ENCODE measurements at places on chromosomes 1 and 21.

GRCh38 chr1:185768371-185768770 is 34.2 kb downstream of the HMCN1 start:
- no peak for DNase-seq

GRCh38 chr1:15758953-15759661 is 512 bp downstream of the FBLIM1 start:
- no peak for DNase-seq

- no peak for DNase-seq
Measured at GRCh38 chr1:241525026-241525425, 5.5 kb upstream of the FH start.

- DNase-seq = no peak
Measured at GRCh38 chr1:111907321-111907720, 82.1 kb downstream of the KCND3 start.

- DNase-seq = no peak
Measured at GRCh38 chr1:201229095-201229494, 38.5 kb downstream of the IGFN1 start.

GRCh38 chr1:31413405-31414001 is 490 bp downstream of the SERINC2 start:
- no peak for DNase-seq

DNA sequence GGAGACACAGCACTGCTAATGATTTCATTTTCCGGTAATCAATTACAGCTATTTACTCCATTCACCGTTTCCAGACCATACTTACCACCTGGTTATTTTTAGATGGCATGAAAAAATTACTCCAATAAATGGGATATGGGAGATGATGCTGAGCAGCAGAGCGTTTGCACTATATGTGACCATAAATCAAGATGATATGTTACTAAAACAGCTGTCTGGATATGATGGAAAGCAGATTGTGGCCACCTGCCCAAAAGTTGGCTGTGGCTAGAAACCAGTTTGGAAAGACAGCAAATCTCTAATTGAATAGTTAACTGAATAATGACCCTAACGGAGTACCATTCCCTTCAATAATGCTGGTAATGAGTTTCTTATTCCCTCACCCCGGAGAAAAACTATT is 22.5 kb upstream of the KCTD3 start:
- no peak for DNase-seq

DNA sequence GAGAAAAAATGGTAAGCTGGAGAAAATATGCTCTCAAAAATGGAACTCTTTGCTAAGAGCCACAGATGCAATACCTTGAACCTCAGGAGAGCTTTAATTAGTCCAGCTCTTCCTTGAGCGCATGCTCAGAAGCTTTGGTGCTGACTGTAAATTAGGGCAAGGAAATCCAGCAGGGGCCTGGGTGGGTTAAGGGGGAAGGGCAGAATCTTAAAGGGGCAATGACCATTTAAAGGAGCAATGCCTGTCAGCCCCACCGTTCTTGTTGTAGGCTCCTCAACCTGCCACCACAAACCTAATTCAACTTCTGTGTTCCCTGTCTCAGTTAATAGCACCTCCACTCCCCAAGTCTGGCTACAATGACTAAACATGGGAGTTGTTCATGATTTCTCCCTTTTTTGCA is 6.8 kb upstream of the SLC22A15 start:
- DNase-seq = no peak

GRCh38 chr21:32392299-32392879 is 423 bp downstream of the URB1 start:
- no peak for DNase-seq

- DNase-seq = no peak
Measured at GRCh38 chr1:185693654-185694053, 40.5 kb upstream of the HMCN1 start.

DNA sequence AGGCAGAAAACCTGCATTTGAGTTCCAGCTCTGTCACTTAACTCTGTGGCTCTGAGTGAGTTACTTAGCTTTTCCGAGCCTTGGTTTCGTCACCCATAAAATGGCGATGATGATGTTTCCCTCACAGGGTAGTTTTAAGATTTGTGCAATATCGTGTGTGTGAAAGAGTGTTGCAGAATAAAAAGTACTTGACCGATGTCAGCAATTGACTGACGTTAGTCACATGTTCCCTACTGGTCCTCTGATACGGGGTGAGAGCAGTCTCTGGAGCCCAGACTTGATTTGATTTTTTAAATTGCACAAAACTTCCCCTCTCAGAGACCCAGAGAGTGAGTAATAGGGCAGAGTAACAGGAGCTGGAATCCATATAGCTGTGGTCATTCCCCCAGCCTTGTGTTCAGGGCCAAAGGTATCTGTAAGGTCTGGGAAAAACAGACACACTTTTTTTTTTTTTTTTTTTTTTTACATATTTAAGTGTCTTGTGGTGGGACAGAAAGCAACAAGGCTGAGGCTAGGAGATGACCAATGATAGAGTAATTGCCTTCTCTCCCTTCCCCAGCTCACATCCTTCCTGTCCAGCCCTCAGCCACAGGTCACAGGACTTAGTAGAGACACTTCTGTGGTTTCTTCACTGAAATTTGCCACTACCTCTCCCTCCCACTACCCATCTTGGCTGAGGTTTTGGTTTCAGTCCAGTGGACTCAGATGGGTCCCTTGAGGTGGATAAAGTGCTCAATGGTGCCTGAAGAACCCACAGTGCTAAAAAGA is 2.0 kb downstream of the FCER1G start:
- no peak for DNase-seq

- no peak for DNase-seq
Measured at GRCh38 chr1:87508247-87508787, 179.6 kb downstream of the LMO4 start.

DNA sequence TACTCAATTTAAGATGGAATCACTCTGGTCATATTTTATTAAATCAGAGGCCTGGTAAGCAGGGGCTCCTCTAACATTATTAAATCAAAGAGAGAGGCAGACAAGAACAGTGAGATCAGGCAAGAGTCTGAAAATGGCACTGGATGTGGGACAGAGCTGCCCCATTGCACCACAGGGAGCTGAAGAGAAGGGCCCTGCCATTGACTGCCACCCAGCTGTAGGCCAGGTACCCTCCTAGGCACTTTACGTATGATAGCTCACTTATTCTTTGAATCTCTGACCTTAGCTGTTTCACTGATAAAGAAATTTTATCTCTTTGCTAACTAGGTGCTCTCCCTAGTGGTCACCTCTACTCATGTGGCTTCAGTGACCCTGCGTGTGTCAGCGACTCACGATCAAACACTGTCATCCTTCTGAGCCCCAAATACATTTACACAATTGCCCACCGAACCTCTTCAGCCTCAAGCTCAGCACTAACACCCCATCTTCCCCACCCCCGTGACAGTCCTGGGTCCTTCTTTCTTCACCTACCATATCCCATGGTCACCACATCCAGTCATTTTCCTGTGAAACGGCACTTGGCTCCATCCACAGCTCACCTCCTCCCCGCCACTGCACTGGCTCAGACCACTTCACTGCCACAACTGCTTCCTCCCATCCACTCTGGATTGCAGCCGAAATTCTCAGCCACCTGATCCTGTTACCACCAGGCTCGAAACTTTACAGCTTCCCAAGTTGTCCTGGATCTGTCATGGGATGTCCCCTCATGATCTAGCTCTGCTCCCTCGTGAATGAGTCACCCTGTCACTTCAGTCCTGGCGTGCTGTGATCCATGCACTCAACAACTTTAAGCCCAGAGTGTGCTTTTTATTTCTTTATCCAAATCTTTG is 97.3 kb upstream of the SYT6 start:
- no peak for DNase-seq

DNA sequence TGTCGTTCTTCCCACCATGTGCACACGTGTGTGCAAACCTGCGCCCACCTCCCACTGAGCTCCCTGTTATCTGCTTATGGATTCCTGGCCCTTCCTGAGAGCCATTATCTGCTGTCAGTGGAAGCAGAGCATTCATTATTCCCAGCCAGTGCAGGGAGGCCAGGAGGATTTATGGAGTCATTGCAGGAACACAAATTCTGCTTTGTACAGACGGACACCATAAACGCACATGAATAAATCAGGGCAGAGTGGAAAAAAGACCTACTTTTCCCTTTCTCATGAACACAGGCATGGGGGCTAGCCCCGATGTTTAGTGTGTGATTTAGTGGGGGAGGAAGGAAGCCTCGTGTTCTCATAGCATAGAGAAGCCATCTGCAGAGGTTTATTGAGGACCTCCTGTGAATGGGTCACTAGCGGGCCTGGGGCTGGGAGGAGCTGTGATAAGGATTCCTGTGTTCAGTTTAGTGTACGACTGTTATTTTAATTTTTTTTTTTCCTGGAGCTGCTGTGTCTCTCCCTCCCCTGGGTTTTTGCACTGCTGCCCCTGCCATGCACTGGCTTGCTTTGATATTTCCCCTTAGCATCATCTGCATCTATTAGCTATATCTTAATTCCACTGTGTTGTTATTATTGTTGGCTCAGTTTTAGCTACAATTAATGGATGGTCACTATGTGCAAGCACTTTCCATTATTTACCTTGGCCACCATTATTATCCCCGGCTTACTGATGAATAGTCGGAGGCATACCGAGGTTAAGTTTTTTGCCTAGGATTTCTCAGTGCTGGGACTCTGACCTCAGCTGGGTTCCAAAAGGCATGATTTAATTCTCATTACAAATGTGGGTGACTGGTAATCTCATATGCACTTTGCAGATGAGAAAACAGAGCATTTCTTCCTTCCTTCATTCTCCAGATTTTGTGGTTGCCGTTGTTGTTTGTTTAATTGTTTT is 33.0 kb downstream of the HUNK start:
- no peak for DNase-seq

DNA sequence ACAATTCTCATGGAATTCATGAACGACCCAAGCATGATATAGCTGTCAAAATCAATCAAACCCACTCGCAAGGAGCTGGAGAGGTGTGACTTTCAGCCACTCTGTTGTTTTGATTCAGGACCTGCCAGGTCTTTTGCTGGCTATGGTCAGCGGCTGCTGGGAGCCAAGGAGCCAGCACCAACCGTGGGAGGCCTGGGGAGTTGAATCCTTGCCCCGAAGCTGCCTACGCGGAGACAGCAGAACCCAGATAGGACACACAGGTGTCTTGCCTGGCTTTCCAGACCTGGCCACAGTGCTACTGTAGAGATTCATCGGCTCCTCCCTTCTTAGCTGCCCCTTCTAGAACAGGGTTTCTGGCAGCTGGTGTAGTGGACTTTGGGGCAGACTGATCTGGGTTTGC is 42.7 kb downstream of the ZSCAN20 start:
- no peak for DNase-seq

DNA sequence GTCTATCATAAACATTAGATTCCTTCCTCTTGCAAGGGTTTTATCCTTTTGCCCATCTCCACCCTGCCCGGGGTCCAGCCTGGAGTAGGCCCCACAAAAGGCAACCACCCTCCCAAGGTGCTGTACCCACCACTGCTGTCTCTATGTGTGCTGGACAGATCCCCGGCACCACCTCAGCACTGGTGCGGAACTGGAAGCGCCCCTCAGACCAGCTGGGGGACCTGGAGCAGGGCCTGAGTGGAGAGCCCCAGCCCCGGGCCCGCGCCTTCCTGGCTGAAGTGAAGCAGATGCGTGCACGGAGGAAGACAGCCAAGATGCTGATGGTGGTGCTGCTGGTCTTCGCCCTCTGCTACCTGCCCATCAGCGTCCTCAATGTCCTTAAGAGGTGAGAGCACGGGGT is 5.9 kb downstream of the HCRTR1 start:
- no peak for DNase-seq

GRCh38 chr21:38897532-38898421 is 92.0 kb downstream of the ETS2 start:
- no peak for DNase-seq

DNA sequence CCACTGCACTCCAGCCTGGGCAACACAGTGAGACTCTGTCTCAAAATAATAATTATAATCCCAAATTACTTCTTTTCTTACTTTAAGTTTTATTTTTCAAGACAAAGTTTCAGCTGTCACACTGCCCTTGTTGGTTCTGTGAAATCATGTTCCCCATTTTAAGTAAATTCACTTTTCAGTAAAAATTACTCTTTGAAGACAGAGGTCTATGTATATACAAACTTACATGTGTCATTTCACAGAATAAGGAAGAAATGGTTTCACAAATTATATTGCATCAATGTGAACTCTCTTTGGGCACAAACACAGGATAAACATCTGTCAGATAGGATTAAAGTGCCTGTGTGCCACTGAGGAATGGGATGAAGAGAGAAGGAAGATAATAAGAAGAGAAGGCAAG is 33.1 kb upstream of the ETS2 start:
- no peak for DNase-seq

- no peak for DNase-seq
Measured at GRCh38 chr1:107251839-107252238, 111.0 kb downstream of the NTNG1 start.

- no peak for DNase-seq
Measured at GRCh38 chr1:218255090-218255489, 30.0 kb upstream of the RRP15 start.

GRCh38 chr1:161070761-161071160 is 1.1 kb upstream of the ARHGAP30 start:
- DNase-seq = no peak

DNA sequence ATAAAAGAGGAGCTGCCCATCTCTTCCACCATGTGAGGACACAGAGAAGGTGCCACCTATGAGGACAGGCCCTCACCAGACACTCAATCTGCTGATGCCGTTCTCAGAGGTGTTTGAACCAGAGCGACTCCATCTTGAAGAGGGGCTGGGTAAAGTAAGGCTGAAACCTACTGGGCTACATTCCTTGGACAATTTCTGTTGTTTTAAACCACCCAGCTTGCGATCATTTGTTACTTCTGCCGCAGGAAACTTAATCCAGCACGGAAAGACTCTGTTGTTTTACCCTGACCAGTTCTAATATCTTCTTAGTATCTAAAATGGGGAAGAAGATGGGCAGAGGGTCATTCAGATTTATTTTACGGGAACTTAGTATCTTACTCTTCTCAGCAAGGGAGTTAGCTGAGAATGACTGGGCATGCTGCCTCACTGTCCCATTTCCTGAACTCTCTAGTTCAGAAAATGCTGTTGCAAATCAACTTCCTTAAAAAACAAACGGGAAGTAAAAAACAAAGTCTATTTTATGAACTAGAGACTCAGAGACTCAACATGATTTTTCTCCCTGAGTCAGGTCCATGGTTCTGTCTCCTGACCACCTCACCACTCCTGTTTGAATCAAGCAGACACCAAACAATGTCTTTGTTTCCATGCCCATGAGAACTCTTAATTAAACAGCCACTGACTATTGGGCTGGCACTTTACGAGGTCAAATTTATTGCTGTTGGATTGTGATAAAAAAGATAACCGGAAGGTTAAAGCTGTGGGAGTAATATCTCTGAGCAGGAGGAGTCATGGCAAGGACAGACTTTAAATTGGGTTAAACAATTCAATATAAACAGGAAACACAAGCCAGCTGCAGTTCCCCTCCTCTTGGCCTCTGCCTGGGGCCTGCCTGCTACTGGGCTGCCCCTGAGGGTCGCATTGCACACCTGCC is 23.8 kb upstream of the IFNAR1 start:
- DNase-seq = no peak
